Suppressor macrophage treated with lipopolysaccharide for 1 hour (primary cell): ENCODE measurements at places on chromosomes 16 and 17.

DNA sequence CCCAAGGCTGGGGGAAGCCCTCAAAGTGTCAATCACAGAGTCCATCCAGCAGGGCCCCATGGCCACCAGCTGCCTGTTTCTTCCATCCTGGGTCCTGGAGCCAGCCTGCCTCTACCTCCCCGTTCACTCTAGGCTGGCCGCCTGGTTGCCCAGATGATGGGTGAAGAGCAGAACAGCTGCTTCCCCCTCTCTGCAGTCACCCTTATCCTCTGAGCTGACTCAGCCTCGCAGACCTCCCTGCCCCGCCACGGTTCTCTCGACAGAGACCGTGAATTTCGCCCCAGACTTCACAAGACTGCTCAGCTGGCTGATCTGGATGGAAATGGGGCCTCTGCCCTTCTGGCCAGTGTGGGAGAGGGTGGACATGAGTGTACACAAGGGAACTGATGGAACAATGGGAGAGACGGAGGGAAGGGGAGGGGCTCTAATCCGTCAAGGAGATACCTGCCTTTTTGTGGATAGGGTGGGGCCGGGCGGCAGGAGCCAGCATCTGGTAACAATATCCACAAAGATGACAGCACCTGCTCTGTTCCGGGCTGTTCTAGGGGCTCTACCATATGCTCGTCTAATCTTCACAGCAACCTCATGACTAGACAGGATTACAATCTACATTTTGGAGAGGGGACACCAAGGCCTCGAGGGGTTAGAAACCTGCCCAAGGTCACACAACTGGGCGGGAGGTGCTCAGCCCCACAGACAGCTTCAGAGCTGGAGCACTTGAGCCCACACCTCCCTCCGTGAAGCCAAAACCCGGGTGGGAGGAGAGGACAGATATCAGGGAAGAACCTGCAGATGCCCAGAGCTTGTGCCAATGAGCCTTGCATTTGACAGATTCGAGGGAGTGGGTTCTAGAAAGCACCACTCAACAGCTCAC, 136.0 kb downstream of the SDK2 start:
- DNase-seq = no peak

DNA sequence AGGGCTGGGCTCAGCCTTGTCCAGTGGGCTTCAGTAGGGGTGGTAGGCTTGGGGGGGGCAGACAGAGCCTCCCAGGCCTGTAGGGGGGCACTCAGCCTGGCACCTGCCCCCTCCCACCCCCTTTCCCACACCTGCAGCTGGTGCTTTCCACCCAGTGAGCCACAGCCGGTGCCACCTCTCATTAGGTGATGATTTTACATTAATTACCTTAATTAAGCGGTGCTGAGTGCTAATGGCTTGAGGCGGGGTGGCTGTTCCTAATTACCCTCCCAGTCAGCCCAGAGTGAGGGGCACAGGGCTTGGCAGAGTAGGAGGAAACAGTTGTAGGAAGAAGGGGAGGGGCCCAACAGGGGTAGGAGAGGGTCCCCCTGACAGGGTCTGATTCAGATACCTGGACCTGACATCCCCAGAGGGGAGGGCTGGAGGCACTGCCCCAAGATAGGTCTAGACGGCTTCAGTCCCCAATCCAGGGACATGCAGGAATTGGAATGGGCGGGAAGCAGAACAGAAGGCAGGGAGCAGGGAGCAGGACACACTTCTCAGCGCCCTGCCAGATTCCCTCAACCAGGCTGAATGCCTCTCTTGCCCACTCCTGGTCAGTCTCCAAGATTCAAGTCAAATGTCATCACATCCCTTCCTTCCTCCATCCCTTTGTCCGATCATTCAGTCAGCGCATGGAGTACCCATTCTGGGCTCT, 26.5 kb upstream of the PHF12 start:
- DNase-seq = no peak

- no peak for DNase-seq
Measured at GRCh38 chr17:26731005-26731921, 562.7 kb upstream of the WSB1 start.

DNA sequence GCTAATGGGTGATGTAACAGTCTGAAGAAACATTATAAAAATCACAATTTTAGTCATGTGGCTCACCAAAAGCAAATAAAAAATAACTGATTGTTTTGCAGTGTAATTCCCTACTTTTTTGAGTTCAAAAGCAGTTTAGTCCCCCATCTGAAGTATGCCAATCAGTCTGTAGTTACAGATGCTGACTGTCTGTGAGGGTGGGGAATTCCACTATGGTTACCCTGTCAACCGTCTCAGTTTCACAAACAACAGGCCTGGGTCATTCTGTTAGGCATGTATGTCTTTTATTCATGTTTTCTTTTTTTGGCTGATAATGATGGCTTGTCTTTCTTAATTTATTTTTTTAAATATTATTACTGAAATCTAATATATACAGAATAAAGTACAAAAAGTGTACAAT, 69.3 kb downstream of the STXBP4 start:
- DNase-seq = no peak

- peak; percentile 91 for DNase-seq
Measured at GRCh38 chr16:528111-529011, 849 bp downstream of the CAPN15 start.

- no peak for DNase-seq
Measured at GRCh38 chr16:3881499-3881990, 1.0 kb upstream of the CREBBP start.

DNA sequence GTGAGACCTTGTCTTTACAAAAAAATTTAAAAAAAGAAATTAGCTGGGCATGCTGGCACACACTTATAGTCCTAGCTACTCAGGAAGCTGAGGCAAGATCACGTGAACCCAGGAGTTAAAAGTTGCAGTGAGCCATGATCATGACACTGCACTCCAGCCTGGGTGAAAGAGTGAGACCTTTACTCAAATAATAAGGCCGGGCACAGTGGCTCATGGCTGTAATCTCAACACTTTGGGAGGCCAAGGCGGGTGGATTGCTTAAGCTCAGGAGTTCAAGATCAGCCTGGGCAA, 11.5 kb upstream of the RIPOR1 start:
- DNase-seq = no peak

DNA sequence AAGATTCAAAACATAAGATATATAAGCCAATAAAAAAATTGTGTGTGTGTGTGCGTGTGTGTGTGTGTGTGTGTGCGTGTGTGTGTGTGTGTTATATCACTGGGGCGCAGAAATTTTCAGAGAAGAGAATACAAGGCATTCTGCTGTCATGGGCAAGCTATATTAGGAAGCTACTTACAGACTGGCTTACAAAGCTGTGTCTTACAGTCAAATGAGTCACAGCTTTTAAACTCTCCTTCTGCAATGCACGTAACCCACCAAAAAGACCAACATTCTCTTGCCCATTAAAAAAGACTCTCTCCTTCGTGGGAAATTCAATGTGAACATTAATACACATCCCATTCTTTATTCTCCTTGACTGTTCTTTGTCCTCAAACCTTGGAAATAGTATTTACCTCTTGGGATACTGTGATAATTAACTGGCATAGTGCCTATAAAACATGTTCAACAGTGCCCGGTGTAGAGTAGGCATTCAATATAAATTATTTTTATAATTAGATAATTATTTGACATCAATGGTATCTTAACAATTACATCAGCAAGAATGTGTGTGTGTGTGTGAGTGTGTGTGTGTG, 860.4 kb upstream of the SOX9 start:
- no peak for DNase-seq

DNA sequence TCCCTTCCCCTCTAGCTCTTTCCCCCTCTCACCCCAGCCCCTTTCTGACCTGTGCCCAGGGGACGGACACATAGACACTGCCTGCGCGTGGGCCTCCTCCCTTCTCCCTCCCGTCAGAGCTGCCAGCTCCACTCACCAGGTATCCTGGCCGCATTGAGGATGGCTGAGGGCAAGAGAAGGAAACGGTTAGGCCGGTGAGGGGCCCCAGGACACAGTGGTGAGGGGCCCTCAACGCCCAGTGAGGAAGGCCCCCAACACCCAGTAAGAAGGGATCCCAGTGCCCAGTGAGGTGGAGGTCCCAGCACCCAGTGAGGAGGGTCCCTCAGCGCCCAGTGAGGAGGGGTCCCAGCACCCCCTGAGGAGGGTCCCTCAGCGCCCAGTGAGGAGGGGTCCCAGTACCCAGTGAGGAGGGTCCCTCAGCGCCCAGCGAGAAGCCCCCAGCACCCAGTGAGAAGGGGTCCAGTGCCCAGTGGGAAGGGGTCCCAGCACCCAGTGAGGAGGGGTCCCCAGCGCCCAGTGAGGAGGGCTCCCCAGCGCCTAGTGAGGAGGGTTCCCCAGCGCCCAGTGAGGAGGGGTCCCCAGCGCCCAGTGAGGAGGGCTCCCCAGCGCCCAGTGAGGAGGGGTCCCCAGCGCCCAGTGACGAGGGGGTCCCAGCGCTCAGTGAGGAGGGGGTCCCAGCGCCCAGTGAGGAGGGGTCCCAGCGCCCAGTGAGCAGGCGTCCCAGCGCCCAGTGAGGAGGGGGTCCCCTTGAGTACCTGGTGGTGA, 1.1 kb downstream of the PRSS22 start:
- no peak for DNase-seq

DNA sequence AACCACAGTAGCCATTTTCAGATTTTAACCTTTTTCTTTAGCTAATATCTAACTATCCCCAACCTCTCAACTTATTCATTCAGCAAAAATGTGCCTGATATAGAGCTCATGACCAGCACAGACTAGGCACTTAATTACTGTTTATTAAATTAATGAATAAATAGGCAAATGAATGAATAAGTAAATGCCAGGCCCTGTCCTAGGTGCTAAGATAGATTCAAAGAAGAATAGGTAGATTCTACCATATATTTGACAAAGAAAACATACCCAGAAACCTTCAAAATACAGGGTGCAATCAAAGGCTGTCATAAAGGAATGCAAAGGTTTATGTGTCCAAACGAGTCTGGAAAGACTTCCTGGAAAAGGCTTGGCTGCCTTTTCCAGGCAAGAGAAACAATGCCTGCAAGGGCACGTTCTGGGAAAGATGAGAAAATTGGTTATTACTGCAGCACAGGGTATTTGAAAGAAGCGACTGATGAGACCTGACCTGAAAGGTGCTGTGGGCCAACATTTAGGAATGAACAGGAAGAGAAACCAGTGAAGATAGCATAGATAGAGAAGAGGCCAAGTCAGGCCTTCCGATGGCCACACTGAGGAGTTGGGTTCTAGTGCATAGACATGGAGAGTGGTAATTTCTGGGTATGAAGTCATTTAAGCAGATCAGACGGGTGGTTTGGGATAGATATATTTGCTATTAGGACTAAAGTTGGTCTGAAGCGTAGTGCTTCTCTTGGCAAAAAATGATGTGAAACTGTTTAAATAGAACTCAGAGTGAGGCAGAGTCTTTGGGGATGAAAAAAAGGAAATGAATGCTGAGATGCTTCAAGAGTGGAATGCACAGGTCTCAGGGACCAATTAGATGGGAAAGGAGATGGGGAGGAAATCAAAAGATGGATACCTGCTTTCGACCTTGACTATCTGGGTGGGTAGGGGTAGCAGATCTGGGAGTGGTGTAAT, 11.4 kb upstream of the CCL2 start:
- DNase-seq = peak; percentile 62

GRCh38 chr17:41932816-41933389, 2.5 kb downstream of the ODAD4 start:
- DNase-seq = peak; percentile 63

DNA sequence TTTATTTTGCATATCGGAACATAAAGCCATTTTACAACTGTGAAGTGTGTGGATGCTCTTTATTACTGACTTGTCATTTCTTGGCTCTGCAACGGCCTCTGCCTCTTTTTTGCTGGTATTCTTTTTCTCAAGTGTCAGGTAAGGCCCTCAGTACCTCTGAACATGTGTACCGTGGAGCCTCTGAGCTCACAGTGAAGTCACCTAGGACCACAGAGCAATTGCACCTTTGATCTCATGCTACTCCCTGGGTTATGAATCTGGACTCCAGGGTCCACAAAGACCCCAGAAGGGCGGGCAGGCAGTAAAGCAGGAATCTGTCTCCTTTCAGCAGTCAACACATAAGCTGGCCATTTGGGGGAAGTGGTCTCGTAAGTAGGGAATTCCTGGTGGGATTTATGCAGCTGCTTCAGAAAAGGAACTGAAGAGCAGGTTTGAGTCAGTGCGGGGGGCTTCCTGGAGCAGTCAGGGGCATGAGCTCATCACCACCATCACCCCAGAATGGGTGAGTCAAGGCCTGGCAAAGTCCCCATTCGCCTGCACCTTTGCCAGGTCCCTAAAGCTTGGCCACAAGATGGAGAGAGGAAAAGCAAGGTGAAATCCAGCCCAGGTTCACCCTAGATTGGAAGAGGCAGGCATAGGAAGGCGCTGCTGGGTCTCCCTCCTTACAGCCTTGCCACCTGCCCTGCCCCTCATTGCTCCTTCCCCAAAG, 33.0 kb downstream of the TBX4 start:
- no peak for DNase-seq

DNA sequence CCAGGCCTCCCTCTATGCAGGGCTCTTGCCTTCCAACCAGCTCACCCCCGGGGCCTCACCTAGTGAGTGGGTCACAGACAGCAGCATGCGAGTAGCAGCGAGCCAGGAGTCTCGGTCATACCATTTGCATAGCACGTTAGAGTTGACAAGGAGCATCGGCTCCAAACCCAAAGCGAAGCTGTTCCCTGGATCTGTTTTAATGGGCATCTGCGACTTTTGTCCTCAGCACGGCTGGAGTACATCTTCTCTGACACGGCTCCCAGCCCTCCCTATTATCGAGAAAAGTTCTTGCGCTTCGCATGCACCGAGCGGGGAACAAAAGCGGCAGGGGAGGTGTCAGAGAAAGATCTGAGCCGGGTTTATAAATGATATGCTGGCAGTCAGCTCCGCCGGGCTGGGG, 253.3 kb downstream of the MAF start:
- DNase-seq = no peak

DNA sequence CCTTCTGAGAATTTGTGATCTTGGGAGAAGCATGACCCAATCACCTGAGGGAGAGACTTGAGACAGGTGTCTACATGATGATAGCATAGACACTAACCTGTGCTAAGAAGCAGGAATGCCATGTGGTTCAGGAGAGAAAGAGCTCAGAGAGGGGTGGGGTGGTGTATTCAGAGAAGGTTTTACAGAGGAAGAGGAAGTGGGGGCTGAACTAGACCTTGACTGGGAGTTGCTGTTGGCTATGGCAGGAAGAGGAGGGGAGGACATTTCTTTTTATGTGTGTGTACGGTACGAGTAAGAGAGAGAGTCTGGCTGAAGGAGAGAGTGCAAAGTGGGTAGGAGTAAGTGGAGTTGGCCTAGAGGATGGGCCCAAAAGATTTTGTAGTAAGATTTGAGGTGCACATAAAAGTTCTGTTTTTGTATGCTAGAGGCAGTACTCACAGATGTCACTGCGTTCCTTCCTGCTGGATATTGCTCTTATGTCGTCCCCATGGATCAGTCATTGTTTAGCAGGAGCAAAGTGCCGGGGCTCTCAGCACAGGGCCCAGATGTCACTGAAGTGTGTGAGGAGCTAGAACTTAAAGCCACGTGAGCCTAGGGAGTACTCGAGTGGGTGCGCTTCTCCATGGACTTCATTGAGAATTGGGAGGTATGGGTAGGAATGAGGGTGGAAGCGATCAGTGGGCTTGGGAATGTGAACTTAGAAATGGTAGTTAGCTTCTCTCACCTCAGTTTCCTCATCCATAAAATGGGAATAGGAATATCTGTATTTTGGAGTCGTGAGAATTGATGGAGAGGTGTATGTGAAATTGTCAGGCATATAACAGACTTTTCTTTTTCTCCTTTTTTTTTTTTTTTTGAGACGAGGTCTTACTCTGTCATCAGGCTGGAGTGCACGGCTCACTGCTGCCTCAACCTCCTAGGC, 22.1 kb downstream of the SLC7A6 start:
- peak; percentile 43 for DNase-seq

- DNase-seq = no peak
Measured at GRCh38 chr16:89460556-89460955, 29.8 kb downstream of the ANKRD11 start.

- DNase-seq = no peak
Measured at GRCh38 chr16:8920645-8921346, 38.6 kb downstream of the LITAFD start.
